Brain (organoid and tissue), 16 donors: ENCODE measurements at places on chromosomes 1 and 21.

DNA sequence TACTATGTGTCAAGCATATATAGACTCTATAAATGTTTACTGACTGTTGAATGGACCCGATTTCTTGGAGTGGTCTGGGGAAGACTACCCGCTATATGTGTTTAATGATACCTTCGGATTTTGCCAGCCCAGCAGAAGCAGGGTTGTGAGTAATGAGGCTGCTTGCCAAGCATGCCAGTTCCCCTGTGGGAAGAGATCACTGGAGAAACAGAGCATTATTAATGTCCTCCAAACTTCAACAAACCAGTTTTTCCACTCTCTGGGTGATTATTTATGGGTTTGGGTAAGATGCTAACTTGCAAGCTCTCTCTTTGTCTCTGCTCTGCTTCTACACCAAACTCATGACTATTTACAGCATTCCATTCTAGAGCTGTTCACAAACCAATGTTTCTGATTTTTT is 25.1 kb upstream of the PHGDH start:
- no peak for DNase-seq

DNA sequence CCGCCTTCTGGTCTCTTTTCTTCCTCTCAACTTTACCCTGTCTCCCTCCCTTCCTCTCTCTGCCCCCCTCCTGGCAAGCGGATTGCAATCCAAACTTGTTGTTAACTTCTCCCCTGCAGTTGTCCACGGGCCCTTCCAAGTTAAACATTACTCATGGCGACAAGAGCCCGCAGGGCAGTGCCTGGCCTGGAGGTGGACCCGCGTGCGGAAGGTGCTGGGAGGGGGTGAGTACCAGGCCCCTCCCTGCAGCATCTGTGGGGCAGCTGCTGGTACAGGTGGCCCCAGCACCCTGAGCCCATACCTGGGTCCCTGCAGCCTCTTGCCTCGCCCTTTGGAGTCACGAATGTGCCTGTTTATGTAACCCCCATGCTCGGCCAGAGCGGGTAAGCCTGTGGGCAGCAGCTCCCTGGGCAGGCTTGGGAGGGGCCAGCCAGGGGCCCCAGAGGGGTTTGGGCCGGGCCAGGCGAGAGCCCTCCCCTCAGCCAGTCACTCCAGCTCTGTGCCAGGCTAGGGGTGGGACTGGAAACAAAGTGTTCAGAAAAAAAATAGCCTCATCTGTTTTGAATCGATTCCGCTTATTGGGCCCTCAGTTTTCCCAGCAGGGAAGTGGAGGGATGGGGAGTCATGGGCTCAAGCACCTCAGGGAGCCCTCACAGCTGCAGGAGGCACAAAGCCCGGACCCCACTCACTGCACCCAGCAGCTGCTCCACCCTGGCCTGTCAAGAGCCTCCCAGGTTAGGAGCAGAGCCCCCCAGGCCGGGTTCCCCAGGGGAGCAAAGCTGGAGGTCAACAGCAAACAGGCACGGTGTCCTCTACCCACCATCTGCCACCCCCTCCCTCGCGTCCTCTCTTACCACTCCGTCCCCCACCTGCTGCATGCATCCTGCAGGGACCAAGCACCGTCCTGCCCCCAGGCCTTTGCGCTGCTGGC is 14.0 kb upstream of the FAAP20 start:
- no peak for DNase-seq

- no peak for DNase-seq
These were observed 14.4 kb downstream of the PPFIA4 start for GRCh38 chr1:203040513-203041275.

DNA sequence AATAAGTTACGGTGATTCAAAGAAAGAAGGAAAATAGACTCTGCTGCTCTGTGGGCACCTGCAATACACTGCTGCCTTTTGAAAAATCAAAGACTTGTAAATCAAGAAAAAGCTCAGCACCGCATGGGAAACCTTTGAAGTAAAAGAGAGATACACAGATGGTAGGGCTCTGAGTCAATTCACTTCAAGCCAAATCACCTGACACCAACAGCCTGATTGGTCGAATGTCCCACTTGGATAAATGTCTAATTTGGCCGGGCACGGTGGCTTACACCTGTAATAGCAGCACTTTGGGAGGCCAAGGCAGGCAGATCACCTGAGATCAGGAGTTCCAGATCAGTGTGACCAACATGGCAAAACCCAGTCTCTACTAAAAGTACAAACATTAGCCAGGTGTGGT is 19.2 kb upstream of the RCAN3 start:
- DNase-seq = no peak

DNA sequence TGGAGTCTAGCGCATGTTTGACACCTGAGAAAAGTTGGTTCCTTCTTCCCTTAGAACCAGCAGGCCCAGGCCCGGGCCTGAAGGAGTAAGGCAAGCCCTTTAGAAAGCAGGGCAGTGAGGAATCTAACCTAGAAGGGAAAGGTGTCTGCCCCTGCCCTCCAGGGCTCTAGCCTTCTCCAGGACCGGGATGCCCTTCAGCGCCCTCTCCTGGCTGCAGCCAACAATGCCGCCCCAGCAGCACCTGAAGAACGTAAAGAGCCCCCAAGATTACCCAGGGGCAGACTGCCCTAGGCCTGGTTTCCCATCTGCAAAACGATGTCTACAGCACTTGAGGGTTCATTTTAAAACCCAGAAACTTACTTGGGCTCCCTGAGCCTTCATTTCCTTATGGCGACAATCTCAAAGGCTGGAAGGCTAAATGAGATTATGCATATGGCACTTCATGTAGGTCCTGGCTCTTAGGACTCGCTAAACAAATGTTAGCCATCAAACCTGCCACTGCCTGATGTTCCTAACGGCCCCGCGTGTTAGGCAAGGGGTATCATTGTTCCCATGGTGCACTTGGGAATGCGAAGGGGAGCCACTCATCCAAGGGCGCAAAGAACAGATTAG is 106.7 kb upstream of the KLHDC7A start:
- DNase-seq = no peak
